OCI-LY7 (cell line): ENCODE measurements at places on chromosomes 3 and 15.

GRCh38 chr3:77620009-77620408 is 580.1 kb downstream of the ROBO2 start:
- no peak for DNase-seq

- peak; percentile 97 for DNase-seq
Observed at GRCh38 chr15:67783303-67783702, 42.0 kb upstream of the SKOR1 start.

DNA sequence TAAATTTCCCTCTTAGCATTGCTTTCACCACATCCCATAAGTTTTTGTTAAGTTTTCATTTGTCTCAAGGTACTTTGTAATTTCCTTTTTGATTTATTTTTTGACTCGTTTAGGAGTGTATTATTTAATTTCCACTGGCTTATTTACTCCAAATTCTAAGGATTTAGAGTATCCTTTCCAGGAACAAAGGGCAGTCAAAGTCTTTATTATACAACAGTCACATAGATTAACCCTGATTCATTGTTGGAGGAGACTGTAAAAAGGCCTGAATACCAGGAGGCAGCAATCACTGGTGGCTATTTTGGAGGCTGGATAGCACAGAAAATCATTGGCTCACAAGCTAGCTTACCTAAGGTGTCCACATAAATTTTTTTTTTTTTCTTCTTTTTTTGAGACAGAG is 39.9 kb downstream of the OIP5 start:
- DNase-seq: no peak

GRCh38 chr15:33460166-33460805 is 149.5 kb downstream of the RYR3 start:
- no peak for DNase-seq

GRCh38 chr3:86744051-86744450 is 246.9 kb downstream of the VGLL3 start:
- DNase-seq: no peak

DNA sequence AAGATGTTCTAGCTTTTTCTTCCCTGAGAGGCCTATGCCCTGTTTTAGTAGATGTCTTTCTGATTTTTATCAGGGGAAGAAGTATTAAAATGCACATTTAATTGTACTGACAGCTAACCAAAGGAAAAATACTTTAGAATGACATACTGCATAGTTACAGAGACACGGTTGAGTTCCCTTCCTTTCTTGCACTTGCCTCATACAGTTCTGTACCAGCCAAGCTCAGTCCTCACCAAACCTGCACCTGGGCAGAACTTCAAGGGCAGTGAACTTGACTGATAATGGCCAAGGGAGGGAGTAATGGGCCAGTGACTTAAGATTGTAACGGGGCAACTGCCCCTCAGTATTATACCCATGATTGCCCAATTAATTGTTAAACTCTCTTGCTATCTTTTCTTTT is 34.1 kb upstream of the RASGRP1 start:
- peak; percentile 27 for DNase-seq

DNA sequence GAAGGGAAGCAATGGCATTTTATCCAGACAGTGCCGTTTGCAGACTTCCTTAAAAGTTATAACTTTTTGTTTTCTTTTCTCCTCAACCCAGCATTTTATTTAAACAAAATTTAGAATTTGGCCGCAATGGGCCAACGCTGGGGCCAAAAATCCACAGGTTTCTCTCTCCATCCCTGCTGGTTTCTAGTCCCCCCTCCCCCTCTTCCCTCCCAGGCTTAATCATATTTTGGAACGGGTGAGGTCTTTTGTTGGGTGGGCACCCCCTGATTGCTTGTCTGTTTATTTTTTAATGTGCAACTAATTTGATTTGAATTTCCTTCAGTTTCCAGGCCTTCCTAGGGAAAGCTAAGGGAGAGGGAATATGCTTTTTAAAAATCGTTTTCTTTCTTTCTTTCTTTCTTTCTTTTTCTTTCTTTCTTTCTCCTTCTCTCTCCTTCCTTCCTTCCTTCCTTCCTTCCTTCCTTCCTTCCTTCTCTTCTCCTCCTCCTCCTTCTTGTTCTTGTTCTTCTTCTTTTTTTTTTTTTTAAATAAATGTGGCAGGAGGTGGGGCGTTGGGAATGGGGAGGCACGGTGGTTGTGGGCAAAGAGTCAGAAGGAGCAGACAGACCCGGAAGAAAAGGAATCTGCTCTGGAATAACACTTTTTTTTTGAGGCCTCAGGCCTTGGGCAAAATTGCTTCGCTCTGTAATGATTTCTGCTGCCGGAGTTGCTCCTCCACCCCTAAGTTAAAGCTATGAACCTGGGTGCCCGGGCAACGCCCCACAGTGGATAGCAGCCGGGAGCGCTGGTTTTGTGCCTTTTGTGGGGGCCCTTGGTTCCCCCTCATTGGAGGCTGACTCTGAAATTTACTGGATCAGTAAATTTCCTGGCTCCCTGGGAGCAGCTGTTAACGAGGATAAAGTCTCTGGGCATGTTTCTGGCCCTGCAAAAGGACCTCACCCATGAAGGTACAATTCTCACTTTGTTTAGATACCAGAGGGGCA is 1.9 kb downstream of the FNDC3B start:
- no peak for DNase-seq

GRCh38 chr3:126102530-126102951 is 18.6 kb upstream of the SLC41A3 start:
- no peak for DNase-seq

GRCh38 chr3:56957522-56957921 is 102.9 kb upstream of the SPATA12 start:
- no peak for DNase-seq

GRCh38 chr15:97072545-97072944 is 742.0 kb downstream of the NR2F2 start:
- DNase-seq: no peak

DNA sequence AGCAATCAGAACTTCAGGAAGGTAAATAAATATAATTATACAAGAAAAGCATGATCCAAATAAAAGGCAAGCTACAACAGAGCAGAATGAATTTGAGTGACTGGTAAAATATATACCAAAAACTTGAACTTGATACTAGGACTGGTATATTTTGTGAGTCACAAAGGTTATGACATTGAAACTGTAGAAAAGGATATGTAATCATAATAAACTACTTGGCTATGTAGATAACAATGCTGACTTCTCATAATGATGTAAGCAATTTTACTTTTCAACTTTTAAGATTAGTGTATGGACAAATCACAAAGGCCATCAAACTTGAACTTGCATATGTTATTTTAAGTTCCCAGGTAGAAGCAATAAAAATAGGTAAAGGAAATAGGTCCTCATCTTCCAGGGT is 384.5 kb upstream of the NECTIN3 start:
- no peak for DNase-seq

DNA sequence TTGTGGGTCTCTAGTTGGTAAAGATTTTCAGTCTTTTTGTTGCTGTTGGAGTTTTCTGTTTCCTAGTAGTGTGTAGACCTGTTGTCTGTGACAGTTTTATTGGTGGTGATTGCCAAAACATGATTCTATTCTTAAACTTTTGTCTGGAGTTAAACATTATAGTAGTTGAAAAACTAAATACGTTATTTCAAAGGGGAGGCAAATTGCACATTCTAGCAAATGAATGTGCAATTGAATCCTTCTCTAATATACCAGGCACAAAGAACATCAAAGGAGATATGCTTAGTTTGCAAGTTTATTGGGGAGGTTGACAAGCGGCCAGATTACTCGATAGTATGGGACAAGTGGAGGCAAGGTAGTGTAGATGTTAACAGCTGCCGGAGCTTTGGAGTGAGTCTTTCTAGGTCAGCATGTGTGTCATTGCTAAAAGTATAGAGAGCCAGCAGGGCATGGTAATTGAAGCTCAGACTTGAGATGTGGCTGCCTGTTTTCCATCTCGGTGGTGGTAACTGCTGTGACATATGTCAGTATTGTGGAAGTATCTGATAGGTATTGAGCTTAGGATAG is 20.6 kb downstream of the CHD2 start:
- DNase-seq: no peak

- DNase-seq: peak; percentile 96
Observed at GRCh38 chr15:75198560-75199356, 2.9 kb upstream of the C15orf39 start.

GRCh38 chr3:170330366-170330765 is 27.1 kb upstream of the SKIL start:
- no peak for DNase-seq

GRCh38 chr3:96012939-96013338 is 801.5 kb upstream of the EPHA6 start:
- DNase-seq: no peak

DNA sequence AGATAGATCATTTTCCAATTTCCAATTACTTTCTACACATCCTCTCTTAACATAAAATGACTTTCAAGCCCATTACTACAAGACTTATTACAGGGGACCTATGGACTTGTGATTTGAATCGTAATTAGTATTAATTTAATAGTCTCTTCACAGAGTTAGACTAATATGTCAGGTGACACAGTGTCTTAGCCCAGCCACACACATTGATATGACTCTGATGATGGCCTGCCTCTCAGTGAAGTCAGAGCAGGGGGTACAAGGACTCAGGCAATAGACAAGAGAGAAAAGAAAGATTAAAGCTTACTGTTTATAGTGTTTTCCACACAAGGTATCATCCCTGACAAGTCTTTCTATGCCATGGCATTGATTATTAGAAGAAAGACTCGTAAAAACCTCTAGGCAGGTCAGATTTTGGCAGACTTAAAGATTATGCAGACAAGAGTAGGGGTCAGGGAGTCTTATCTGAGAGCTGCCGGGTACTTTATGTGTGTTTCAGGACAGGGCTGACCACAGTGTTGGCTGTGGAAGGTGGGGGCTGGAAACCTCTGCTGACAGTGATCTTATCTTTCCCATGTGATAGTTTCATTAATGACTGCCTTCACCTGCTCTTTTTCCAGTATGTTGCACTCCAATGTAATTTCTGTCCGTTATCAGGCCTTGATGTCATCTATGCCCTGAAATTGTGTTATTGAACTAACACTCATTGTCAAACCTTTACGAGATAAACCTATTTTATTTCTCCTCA is 50.1 kb downstream of the B3GALNT1 start:
- no peak for DNase-seq

DNA sequence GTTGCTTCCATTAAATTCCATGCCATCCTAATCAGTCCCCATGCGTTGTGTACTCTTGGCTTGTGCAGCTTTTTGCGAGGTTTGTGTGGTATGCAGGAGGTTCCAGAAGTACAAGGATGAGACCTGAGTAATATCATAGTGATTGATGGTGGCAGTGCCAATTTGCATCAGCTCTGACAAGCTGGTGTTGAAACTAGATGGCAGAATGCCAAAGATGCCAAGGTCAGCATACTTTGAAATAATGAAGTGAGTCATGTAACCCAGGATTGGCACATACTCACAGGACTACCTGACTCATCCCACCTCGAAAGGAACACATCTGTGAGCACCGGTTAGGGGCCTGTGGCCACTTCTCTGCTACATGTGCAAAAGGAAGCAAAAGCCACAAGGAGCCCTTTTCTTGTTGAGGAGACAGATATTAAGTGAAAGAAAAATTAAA is 14.3 kb downstream of the KAT2B start:
- peak; percentile 56 for DNase-seq

DNA sequence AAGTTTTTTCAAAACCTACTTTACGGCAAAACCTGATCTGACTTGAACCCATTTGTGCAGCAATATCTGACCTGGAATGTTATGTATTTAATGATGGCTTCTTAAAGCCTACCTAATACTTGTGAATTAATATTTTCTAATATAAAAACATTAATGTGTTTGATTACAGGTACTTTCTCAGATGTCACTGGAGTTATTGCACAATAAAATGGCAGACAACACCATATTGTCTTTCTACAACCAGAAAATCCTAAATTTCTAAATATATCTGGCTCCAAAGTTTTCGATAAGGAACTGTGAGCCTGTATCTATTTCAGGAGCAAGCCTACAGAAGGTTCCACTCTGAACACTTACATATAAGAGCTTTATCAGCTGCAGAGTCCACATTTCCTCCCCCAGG is 184.5 kb downstream of the ATP8B4 start:
- no peak for DNase-seq

- no peak for DNase-seq
Observed at GRCh38 chr3:188946351-188947240, 225.2 kb upstream of the TPRG1 start.

DNA sequence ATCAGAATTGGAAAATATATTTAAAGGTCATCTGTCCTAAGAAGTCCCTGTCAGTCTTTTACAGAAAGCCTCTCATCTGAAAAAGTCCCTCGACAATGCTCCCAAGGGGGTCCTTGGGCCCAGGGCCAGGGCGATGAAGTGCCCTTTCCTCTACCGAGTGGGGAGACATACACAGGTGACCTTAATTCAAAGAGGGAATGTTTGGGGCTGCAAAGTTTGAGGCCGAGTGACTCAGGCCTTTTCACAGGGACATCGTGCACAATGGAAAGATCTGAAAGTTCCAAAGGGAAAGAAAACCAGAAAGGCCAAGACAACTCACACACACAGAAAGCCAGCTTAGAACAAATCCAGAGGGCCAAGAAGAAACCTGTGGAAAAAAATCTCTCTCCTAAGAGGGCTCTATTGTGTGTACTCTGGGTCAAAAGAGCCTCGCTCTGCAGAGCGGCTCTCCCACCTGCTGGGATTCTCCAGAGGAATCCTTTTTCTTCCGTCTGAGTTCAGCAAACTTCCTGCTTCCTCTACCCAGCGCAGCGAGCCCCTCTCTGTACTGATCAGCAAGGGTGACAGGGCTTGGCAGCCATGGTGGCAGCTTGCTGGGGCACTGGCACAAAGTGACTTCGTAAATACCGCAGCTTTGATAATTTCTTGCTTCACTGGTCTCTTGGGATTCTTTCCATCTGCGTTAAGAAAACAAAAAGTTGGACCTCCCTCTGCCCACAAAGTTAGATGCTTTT is 259.1 kb downstream of the OPA1 start:
- DNase-seq: no peak

- DNase-seq: no peak
Observed at GRCh38 chr15:99438224-99438585, 127.6 kb upstream of the MEF2A start.

GRCh38 chr15:95565690-95566089 is 764.8 kb upstream of the NR2F2 start:
- no peak for DNase-seq

DNA sequence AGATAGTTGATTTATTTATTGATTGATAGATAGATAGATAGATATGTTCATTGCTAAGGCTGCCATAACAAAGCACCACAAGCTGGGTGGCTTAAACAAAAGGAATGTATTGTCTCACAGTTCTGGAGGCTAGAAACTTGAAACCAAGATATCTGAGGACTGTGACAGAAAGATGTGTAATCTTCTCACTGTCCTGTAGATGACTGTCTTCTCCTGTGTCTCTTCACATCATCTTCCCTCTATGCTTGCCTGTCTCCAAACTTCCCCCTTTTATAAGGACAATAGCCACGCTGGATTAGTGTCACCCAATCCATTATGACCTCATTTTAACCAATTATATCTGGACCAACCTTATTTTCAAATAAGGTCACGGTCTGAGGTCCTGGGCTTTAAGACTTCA is 40.9 kb downstream of the GNB4 start:
- DNase-seq: peak; percentile 10

- DNase-seq: no peak
Observed at GRCh38 chr15:74283368-74283767, 47.2 kb downstream of the CCDC33 start.
